NCI-H510A treated with DMSO at 0.1 percent for 48 hours (cell line): ENCODE measurements at places on chromosomes 1 and 21.

DNA sequence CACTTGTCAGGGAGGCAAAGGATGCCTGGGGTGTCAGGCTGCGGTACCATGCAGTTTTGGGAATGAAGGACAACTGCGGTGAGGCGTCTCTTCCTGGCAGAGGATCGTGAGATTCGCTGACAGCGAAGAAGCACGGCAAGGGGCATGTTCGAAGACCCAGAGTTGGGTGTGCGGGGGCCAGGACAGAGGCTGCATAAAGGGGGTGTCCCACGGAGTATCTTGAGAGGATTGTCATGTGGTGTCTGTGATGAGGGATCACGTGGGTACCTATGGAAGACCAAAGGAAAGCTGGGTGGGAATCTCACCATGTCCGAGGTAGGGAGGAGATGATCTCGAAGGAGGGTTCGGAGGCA is 372 bp downstream of the SLC25A44 start:
- no peak for DNase-seq

DNA sequence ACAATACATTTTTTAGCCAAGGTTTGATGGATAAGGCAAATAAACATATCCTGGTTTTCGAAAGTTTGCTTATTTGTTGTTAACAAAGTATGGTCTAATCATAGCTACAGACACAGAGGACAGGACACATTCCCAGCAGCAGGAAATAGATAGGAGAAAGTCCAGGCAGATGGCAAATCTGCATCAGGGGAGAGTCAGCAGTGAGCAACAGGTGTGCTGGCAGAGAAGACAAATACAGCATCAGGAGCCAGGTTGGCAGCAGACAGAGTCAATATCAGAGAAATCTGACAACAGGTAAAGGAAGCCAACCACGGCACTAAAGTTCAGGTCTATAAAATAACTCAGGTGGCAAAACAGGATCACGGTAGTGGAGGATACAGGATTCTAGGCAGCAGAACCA is 210.7 kb upstream of the PTBP2 start:
- peak; percentile 75 for DNase-seq

GRCh38 chr1:10835822-10836421 is 39.5 kb upstream of the CASZ1 start:
- peak; percentile 99 for DNase-seq

- no peak for DNase-seq
Observed at GRCh38 chr1:175911138-175911537, 167.7 kb upstream of the TNR start.

DNA sequence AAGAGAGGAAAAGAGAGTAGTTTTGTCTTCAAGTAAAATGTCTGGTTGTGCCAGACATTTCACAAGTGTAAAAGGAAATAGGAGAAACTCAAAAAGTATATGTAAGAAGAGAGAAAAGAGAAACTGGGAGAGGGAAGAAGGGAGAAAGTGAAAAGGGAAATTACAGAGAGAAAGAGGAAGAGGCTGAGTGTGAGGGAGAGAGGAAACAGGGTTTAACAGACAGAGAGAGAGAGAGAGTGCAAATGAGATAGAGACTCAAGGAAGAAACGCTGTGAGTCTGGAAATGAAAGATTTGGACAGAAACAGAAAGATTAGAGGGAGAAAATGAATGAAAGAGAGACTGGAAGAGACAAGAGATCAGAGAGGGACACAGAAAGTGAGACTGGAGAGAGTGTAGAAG is 806.2 kb downstream of the PLA2G4A start:
- DNase-seq, result no peak

- DNase-seq, result no peak
Observed at GRCh38 chr1:68449901-68450300, at the start of gene RPE65. RPE65 (minus strand) TSS chr1:68449954; CDS start chr1:68449905, 49 bp downstream.

- DNase-seq, result no peak
Observed at GRCh38 chr1:239457491-239458143, 71.2 kb downstream of the CHRM3 start.

DNA sequence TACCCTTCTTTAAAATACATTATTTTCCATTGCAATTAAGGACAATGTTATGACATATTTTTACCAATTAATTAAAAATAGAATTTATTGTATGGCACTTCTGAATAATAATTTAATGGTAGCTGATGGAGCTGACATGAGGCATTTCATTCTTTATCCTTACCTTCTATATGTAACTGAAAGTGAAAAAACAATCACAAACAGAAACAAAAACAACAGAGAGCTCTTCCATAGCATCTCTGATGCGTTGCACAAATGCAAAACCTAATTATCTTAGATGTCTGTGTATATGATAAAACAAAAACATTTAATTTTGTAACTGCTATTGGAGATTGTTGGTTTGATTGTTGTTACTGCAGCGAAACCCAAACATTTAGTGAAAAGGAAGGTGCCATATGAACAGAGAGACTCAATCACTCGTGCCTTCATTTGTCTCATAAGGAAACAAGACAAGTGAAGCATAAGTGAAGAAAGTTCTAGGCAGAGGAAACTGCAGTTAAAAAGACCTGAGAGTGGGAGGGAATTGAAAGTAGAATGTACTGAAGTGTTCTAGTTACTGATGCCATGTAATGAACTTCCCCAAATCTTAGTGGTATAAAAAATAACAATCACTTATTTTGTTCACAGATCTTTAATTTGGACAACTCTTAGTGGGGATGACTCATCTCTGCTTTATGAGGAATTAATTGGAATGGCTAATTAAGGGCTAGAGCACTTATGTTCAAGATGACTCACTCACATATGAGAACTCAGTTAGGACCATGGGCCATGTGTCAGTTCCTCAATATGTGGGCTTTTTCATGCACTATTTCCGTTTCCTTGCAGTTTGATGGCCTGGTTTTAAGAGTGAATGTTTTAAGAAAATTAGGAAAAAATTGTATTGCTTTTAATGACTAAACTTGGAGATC is 245.0 kb upstream of the OLFM3 start:
- DNase-seq, result no peak

DNA sequence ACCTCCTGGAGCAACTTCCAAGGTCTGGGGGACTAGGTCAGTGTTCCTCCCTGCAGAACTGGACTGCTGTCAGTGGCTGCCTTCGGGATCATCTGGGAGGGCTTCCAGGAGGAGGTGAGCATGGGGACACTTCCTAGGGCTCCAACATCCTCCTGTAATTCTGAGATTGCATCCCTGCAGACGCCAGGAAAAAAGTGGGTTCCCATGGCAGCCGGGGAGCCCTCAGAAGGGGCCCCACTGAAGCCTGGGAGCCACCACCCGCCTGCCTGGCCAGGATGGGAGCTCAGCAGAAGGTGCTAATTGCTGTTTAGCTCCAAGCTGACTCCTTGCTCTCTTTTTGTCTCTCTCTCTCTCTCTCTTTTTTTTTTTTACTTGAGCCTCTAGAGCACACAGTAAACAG is 16.1 kb upstream of the ARF1 start:
- DNase-seq, result no peak

GRCh38 chr1:61640531-61641530 is 84.1 kb downstream of the TM2D1 start:
- DNase-seq, result peak; percentile 43

DNA sequence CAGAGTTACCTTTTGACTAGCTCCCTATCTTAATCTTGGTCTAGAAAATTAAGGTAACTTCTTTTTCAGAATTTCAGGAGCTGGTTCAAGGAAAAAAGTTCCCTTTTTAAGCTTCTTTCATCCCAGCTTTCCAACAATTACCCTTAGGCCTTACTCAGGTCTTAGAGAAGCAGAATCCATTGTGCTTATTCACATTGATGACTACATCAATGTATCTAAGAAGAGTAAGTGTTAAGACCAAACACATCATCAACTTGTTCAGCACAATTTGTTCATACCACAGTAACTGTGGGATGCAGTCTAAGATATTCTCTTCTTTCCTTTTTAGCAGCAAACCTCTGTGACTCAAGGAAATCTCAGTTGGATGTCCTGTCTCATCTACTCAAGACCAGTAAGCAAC is 4.1 kb downstream of the MRPL9 start:
- no peak for DNase-seq

DNA sequence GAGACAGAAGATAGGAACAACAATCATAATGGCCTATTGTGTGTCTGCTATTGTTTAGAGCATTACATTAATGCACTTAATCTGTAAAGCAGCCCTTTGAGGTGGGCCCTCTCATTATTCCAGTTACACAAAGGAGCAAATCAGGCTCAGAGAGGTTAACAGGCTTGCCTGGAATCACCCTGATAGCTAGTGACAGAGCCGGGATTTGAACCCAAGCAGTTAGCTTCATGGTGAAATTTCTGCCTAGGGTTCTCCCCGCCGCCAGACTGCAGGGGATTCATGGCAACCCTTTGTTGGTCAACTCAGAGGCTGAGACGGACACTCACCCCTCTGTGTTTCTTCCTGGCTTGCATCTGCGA is 7.1 kb downstream of the HEYL start:
- DNase-seq, result no peak

DNA sequence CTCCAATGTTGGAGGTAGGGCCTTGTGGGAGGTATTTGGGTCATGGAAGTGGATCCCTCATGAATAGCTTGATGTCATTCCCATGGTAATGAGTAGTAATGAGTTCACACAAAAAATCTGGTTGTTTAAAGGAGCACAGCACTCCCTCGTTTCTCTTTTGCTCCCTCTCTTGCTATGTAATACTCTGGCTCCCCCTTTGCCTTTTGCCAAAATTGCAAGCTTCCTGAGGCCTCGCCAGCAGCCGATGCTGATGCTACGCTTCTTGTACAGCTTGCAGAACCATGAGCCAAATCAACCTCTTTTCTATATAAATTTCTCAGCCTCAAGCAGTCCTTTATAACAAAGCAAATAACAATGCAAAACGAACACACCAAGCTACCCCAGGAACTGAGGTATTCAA is 80.9 kb downstream of the LHX9 start:
- DNase-seq, result no peak

GRCh38 chr1:230109895-230110667 is 43.0 kb downstream of the GALNT2 start:
- DNase-seq, result peak; percentile 13

DNA sequence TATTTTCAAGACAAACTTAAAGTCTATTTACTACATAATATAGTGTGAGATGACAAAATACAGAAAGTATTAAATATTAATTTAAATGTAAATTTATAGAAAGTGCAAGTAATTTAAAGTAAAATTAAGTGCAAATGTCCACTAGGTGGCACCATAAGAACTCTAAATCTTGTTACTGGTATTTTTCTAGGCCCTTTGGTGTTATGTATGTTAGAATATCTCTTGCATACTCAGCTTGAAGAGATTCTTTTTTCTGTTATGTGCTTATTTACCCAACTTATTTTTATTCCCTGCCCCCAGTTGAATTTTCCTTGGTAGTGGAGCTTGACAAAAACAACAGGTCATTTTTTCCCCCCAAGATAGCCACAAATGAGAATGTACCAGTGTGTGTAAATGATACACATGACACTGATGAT is 71.5 kb downstream of the RPS6KC1 start:
- peak; percentile 73 for DNase-seq

GRCh38 chr1:89701746-89702241 is 68.9 kb downstream of the LRRC8C start:
- no peak for DNase-seq

- DNase-seq, result peak; percentile 82
Observed at GRCh38 chr21:35291973-35292627, 243.0 kb upstream of the RUNX1 start.

- DNase-seq, result no peak
Observed at GRCh38 chr1:244328476-244328875, 123.2 kb downstream of the ADSS2 start.

GRCh38 chr1:116164604-116165368 is 53.6 kb downstream of the MAB21L3 start:
- DNase-seq, result no peak

DNA sequence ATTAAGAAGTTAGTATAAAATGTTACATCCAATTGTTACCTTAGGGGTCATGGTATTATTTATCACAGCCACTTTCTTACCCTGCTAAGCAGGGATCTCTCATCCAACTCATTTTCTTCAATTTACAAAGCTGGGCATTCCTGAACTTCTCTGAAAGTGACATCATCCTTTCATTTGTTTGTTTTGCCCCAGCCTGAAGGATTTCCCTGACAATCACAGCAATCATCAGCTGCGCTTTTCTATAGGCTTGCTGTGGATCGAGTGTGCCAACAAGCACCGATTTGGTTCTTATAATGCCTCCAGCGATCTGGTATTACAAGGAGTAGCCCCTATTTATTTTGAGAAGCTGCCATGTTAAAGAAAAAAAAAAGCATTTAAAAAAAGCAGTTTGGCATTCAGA is 240.2 kb downstream of the USH2A start:
- no peak for DNase-seq

DNA sequence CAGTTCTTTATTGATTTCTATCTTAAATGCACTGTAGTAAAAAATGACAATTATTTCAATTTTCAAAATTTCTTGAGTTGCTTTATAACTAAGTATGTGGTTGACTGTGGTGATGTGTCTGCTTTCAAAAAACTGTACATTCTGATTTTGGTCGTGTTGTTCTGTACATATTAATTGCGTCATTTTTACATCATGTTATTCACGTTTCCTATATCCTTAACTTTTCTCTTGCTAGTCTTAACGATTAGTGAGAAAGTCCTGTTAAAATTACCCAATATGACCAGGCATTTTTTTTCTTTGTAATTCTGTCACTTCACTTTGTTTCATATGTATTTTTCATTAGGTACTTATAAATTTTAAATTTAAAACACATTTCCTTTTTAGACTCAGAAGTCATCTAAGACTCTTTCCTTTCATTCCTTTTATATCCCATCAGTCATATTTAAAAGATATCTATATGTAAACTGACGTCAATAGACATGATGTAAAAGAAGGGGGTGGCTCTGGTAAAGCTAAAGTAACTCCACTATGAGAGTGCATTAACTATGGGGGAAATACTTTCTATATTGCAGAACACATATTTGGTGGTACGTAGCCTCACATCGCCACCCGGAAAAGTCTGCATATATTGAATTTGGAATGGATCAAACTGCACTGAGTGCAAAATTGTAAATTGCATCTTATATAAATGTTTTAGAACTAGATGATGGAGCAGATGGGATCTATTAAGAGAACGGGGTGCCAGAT is 1.1 kb upstream of the COA6 start:
- DNase-seq, result no peak

GRCh38 chr1:223872308-223872901 is 26.7 kb upstream of the TP53BP2 start:
- no peak for DNase-seq

- DNase-seq, result no peak
Observed at GRCh38 chr21:45041351-45041805, 33.0 kb upstream of the ADARB1 start.

GRCh38 chr1:208173749-208174148 is 70.4 kb downstream of the PLXNA2 start:
- no peak for DNase-seq

DNA sequence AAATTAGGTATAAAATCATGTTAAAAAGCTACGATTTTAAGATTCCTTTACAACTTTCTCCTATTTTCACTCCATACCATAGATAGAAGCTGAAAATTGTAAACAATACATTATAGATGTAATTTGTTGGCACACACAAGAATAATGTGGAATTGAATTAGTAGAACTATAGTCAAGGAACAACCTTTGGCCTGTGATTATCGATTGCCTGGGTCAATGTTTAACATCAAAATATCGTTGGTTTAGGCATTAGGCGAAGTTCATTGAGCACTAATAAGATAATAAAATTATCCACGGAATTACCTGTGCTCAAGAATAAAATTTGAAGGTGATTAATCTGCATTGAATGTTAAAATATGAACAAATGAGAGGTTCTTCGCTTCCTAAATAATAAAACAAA is 455.1 kb upstream of the ZP4 start:
- no peak for DNase-seq

- peak; percentile 45 for DNase-seq
Observed at GRCh38 chr1:4778056-4778455, 123.6 kb downstream of the AJAP1 start.

GRCh38 chr1:245317217-245317616 is 162.4 kb downstream of the KIF26B start:
- no peak for DNase-seq

- peak; percentile 74 for DNase-seq
Observed at GRCh38 chr21:31198575-31198974, 145.5 kb downstream of the TIAM1 start.
